NCI-H1417 treated with DMSO at 0.1 percent for 48 hours (cell line): ENCODE measurements at places on chromosomes 7 and 10.

GRCh38 chr7:32661501-32661900, 166.2 kb downstream of the AVL9 start:
- no peak for DNase-seq

GRCh38 chr7:112881-113280, 79.5 kb upstream of the FAM20C start:
- no peak for DNase-seq

DNA sequence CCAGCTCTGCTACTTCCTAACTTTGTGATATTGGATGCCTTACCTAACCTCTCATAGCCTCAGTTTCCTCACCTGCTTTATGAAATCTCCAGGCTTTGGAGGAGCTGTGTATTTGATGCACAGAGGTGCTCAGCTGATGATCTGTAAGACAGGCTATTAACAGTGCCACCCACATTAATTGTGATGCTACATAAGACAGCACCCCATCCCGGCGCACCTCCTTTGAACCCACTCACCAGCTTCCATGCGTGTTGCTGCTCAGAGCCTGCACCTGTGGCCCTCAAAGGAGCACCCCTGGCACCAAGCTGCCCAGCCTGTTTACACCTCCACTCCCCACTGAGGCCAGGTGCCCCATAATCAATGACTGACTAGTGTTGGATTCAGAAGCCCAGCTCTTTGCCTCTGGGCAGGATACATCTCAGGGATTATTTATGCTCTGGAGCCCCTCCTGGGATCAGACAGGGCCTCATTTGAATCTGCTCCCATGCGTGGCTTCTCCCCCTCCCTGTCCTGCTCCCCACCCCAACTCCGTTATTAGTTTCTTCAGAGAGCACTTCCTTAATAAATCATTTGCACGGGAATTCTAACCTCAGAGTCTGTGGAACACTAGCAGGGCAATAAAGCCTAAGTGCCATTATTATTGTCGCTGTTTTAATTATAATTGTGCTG, 87.7 kb downstream of the GFRA1 start:
- no peak for DNase-seq

- no peak for DNase-seq
These were observed 305.9 kb downstream of the DOCK4 start for GRCh38 chr7:111900283-111900682.

GRCh38 chr7:50857804-50858489, 75.3 kb upstream of the GRB10 start:
- DNase-seq, result no peak

DNA sequence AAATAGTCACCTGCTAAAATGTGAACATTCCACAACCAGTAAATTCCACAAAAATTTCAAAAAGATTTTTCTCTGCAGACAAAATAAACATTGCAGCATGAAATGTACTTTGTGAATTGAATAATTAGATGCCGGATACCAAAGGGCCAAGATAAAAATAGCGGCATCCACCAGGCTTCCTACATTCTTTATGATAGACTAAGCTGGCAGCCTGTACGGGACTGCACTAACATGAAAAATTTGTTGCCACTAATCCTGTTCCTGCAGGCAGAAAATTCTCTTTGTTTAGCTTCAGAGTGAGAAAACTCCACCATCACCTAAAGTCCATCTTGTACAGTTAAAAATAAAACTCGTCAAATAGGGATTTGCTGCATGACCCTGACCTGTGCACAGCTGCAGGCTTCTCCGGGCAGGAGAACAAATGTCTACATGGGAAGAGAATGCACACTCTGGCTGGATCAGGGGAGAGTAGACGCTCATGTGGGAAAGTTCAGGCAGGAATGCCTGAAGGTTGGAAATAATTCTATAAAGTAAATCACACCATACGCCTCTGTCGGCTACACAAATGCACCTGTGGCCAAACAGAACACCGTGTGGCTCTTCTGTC, 15.6 kb upstream of the ADO start:
- DNase-seq, result no peak

DNA sequence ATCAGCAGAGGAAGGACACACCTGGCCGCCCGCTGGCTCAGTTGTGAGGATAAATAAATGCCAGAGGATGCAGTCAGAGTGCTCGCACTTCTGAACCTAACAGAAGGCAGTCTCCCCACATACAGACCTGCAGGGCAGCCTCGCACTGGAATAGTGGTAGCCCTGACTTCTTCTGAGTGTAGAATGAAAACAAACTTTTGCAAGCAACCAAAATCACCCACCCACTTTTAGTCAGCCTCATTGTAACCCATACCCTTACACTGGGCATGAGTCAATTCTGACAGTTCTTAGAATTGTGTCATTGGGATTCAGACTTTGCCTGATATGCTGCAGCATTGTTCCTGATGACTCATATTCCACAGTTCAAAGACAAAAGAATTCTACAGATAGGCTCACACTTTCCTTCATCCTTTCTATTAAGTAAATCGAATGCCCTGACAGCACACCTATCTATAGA, 167.0 kb upstream of the CDK1 start:
- no peak for DNase-seq

DNA sequence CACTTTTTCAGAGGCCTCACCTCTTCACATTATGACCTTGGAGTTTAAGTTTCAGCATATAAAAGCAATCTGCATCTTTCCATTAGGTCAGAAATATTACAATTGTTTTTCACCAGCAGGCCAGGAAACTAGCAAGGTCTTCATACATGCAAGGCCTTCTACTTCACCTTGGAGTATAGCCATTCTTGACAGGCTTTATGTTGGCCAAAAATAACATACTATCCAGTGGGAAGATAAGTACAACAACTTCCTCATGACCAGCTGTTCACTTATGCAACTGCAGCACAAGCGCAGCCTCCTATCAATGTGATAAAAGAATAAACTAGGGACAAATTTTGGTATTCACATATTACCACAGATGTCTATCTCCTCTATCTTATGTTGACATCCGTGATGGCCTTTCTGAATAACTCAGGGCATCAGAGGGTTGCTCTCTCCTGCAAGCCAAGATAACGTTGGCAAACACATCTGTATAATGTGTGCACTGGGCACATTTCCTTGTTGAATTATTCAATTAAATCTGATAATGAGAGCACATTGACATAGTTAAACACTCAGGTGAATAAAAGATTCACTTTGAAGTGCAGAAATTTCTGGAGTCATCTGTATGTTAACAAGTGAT, 239.8 kb downstream of the FZD1 start:
- no peak for DNase-seq

- DNase-seq, result no peak
These were observed 280.5 kb downstream of the ELFN1 start for GRCh38 chr7:1950452-1951158.

- DNase-seq, result no peak
These were observed 158.9 kb upstream of the GPR26 start for GRCh38 chr10:123507298-123507697.

DNA sequence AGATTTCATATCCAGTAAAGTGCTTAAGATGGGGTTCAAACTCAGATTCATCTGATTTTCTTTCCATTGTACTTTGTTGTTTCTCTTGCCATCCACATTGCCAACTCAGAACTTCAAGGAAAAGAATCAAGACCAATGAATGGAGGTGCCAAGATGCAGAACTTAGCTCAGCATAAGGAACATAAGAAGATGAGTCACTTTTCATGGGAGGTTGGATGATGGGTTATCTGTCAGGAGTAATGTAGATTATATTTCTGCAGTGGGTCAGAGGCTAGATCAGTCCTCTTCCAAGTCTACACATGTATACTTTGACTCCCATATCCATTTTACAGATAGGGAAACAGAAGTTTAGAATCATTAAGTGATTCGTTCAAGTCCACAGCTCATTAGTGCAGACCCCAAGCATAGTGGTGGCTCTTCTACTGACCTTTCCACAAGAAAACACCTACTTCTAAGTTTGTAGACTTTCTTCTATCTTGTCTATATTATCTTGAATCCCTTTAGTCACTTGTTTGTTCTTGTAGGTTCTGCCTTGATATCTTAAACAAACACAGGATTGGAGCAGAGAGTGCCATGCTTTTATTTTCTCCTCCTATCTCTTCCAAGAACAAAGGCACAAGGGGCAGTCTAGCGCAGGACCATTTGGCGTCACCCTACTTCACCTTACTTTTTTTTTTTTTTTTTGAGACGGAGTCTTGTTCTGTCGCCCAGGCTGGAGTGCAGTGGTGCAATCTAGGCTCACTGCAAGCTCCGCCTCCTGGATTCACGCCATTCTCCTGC, 14.0 kb upstream of the ADD3 start:
- no peak for DNase-seq

DNA sequence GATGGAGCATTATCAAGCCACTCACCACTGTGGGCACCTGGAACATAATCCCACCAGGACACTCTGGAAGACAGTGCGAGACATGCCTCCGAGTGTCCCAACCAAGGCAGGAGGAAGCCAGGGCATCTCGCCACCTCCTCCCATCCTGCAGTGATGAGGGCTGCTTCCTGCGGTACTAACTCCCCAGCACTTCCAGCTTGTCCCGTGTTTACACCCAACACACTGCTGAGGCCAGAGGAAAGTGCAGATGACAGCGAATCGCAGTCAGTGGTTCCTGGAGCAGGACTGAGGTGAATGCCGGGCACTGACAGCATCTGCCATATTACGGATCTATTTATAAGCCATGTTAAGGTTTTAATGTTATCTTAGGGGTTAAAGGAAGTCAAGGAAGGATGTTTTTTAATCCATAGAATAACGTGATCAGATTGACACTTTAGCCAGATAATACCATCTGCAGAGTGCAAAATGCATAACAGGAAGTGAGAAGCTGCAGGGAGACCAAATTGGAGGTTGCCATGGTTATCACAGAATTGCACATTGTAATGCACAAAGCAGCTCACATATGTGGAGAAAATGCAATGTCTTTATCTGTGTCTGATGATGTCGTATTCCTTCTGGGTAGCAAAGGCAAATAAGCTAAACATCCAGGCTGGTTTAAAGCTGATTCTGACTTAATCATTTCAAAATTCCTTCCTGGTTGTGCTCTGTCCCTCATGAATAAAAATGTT, 314.1 kb upstream of the C7orf33 start:
- DNase-seq, result no peak

DNA sequence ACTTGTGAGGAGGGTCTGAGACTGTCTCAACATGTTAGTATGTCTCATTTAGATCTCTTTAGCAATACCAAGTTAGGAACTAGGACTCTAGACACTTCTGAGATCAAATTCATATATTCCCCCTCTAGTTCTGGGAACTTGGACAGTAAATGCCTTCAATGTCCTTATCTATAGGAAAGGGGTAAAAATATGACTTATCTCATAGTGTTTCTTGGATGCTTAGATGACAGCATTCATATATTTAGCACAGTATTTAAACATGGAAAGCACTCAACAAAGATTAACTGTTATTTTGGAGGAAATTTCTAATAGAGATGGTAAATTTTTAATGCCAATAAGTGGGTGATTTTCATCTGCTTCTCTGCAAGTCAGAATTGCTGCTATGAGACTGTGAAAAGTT, 154.6 kb downstream of the CTNNA3 start:
- no peak for DNase-seq

DNA sequence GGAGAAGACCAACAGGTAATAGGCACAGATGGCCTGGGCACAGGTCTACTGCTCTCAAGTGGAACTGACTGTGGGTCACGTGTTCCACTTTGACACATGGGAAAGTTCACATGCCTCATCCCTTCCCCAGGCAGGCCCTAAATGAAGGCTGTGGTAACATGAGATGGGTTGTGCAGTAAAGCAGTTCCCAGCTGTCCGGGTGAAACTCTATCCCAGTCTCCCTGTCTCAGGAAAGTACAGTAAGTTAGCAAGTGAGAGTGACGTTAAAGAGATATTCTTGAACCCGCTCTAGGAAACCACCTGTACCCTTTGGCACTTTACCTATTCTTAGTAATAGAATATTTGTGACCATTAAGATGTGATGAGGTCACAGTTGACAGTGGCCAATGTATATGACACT, 343.7 kb upstream of the AOAH start:
- no peak for DNase-seq

- no peak for DNase-seq
These were observed 73.2 kb downstream of the SPDYE5 start for GRCh38 chr7:75565132-75565837.

DNA sequence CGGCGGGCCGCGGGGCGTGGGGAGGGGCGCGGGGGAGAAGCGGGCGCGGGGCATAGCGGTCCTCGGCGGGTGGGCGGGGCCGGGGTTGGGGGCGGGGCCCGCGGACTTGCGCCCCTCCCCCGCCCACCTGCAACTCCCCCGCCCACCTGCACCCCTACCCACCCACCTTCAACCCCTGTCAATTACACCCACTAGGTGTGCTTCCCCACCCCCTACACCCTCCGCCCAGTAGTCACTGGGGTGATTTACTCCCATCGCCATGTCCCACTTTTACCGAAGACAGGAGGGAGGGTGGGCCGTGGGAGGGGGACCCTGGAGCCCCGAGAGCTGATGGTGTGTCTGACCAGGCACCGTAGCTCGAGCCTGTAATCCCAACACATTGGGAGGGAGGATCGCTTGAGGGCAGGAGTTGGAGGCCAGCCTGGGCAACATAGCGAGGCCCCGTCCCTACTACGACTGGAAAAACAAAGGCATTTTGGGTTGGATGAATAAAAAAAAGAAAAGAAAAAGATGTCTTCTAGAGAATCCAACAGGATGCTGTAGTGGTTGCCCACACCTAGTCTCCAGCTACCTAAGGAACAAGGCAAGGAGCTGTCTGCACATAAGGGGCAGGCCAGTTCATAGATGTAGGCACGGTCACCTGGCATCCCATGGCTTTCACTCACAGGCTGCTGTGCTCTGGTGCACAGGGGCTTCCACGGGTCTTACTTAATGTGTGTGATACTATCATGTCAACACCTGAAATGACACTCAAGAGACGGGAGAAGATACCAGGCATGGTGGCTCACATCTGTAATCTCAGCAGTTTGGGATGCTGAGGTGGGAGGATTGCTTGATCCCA, 761 bp downstream of the KCTD7 start:
- no peak for DNase-seq

- no peak for DNase-seq
These were observed 19.8 kb downstream of the TSPAN14 start for GRCh38 chr10:80473692-80474596.

DNA sequence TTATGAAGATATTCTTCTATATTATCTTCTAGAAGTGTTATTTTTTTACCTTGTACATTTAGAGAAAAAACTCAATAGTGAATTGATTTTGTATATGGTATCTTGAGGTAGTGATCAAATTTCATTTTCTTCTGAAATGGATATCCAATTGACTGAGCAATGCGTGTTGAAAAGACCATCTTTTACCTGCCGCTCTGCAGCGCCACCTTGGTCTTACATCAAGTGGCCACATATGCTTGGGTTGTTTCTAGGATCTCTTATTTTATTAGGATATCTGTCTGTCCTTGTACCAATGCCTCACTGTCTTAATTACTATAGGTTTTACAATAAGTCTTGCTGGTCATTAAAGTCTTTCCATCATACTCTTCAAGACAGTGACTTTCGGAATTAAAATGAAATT, 53.0 kb downstream of the CUL2 start:
- no peak for DNase-seq

GRCh38 chr10:25902002-25902401, 32.0 kb upstream of the MYO3A start:
- no peak for DNase-seq
